HEK293T (cell line): ENCODE measurements at places on chromosomes 2 and 18.

- no peak for DNase-seq
Observed at GRCh38 chr2:219680958-219681693, 53.7 kb downstream of the SLC4A3 start.

GRCh38 chr2:150598383-150598782 is 110.9 kb upstream of the RND3 start:
- no peak for DNase-seq

DNA sequence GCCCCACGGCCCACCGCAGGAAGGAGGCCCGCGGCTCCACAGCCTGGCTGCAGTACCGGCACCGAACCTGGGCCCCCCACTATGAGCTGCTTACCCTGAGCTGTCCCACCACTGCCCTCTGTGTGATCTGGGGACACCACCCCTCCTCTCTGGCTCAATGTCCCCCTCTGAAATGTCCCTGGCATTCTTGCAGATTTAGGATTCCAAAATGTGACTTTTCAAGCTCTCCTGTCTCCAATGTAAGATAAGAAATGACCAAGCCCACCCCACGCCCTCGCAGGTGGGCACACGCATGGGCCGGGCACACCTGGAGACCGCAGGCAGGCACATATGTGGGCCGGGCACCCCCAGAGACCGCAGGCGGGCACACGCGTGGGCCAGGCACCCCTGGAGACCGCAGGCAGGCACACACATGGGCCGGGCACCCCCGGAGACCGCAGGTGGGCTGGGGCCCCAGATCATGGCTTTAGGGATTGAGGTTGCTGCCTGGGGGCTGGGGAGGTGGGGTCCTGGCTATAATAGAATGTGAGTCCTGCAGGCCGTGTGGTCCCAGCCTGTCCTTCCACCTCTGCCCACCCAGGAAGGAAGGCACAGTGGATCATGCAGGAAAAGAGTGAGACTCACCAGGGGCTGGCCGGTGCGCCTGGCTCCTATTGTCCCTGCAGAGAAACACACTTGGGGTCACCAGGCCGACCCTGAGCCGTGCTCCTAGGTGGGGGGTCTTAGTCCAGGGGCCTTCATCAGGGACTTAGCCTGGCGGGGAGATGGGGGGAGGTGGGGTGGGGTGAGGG is 7.2 kb downstream of the PDCD1 start:
- no peak for DNase-seq

DNA sequence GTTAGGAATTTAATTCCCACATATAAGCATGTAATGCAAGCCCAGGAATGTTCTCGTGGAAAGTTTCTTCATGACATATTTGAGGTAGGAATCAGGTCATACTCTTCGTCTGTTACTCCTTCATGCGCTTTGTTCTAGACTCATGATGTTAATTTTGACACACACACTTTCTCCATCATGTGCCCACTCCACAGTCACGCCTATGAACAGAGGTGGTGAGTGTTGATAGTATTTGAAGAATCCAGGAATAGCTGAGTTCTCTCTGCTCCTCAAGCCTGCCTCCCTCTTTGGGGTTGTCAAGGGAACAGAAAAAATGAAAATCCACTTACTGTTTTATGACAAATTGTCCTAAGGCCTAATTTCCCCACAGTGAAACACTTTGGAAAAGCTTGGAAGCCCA is 117.3 kb upstream of the SERPINE2 start:
- no peak for DNase-seq
